NCI-H1417 treated with DMSO at 0.1 percent for 48 hours (cell line): ENCODE measurements at places on chromosomes 11 and 22.

DNA sequence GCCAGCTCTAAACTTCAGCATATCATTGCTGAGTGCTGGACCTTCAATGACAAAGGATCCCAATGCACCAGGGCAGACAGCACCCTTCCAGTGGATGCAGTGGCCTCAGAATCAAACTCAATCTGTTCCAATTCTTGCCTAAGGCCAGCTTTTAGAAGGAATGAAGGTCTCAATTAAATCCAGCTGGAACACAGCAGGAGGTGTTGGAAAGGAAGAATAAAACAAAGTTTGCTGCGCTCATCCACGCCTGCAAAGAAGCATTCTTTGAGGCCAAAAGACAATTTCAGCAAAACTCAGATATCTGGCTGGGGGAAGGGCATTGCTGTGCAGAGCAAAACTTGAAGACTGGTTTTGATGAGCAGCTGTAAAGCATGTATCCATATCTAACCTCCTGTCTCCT, 120.7 kb downstream of the CCDC81 start:
- no peak for DNase-seq

DNA sequence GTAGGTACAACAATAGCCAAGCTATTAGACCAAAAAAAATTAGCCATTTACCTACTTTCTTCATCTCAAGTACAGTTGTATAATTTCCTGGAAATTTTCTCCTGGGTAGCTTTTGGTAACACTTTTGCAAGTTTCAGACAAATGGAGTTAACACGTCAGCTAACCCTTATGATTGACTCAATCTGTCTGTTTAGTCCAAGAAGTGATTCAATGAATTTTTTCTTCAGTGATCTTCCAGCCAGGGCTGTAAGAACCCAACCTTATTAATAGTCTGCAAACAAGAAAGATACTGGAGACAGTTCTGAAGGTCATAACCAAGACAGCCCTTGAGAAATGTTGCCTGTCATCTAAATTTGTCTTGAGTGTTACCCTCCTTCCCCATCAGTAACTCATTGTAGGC, 30.1 kb upstream of the FIBIN start:
- no peak for DNase-seq

DNA sequence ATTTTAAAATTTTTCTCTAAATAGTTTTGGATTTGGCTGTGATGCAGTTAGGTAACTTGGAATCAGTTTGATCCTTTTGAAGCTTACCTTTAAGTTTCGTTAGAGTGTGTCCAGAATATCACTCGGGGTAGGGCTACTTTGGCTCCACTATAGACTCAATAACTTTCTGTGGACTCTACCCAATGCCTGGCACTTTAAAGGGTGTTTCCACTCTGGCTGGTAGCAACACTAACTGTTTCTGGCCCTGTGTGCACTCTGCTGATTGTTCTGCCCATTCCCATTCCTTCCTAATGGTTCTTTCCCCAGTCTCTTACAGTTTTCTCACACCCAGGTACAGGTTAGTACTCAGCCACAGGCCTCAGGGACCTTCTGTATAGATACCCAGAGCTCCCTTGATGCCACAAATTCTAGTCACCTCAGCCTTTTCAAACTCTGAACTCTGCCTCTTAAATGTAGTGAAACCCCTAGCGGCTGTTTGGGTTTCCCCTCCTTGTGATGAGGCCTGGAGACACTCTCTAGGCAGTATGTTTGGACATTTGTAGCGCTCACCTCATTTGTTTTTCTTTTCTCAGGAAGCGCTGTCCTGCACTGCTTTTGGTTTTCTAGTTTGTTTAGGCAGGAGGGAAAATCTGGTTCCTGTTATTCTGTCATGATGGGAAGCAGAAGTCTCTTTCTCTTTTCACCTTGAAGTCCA, 16.8 kb downstream of the CUL5 start:
- no peak for DNase-seq

- no peak for DNase-seq
Observed at GRCh38 chr22:44260216-44261035, 52.3 kb downstream of the SHISAL1 start.

- DNase-seq = no peak
Observed at GRCh38 chr11:99098258-99098657, 77.5 kb downstream of the CNTN5 start.

DNA sequence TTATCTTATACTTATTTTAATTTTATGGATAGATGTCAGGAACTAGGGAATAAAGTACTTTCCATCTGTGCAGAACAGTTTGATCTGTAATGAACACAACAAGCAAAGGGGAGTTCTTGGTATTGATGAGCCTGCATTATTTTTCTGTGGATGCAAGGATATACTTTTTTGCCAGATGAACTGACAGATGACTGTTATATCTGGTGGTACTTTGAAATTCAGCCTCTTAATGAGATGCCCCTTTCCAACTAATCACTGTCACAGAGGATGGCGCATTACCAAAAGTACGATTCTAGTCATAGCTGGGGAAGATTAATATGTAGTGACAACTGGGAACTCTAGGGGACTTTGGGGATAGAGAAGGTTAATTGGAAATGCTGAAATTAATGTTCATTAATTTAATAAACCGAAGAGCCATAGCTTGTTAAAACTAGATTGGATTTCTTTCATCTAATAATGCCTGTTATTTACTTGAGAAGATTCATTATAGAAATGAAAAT, 603.4 kb upstream of the CNTN5 start:
- DNase-seq = no peak

GRCh38 chr22:17997456-17997855, 26.9 kb downstream of the MICAL3 start:
- DNase-seq = no peak

GRCh38 chr11:46948378-46949131, 12.0 kb downstream of the CSTPP1 start:
- DNase-seq = no peak

GRCh38 chr11:48017105-48017830, 36.9 kb downstream of the PTPRJ start:
- DNase-seq = no peak

- DNase-seq = no peak
Observed at GRCh38 chr11:74005721-74006517, 3.0 kb downstream of the UCP3 start.

GRCh38 chr11:105689631-105690030, 79.8 kb downstream of the GRIA4 start:
- no peak for DNase-seq

DNA sequence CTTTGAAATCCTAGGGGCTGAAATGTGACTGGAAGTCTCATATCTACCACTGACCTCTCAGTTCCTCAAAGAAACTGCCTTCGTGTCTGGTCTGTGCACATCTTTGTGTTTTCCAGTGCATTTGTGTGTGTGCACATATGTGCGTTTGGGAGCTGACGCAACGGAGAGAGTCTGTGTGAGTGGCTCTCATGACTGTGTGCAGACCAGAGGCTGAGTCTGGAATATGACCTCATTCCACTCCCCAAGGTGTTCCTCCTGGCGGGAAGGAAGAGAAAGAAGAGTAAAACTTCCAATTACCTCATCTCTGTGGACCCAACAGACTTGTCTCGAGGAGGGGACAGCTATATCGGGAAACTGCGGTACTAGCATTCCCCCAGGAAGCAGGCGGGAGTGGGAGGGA, 16.5 kb downstream of the TUB start:
- DNase-seq = no peak

- DNase-seq = no peak
Observed at GRCh38 chr22:26887916-26888315, 230.5 kb downstream of the MIAT start.

DNA sequence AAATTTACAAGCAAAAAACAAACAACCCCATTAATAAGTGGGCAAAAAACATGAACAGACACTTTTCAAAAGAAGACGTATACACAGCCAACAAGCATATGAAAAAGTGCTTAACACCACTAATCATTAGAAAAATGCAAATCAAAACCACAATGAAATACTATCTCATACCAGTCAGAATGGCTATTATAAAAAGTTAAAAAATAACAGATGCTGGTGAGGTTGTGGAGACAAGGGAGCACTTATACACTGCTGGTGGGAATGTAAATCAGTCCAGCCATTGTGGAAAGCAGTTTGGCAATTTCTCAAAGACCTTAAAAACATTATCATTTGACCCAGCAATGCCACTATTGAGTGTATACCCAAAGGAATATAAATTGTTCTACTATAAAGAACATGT, 72.3 kb downstream of the BBOX1 start:
- DNase-seq = no peak

DNA sequence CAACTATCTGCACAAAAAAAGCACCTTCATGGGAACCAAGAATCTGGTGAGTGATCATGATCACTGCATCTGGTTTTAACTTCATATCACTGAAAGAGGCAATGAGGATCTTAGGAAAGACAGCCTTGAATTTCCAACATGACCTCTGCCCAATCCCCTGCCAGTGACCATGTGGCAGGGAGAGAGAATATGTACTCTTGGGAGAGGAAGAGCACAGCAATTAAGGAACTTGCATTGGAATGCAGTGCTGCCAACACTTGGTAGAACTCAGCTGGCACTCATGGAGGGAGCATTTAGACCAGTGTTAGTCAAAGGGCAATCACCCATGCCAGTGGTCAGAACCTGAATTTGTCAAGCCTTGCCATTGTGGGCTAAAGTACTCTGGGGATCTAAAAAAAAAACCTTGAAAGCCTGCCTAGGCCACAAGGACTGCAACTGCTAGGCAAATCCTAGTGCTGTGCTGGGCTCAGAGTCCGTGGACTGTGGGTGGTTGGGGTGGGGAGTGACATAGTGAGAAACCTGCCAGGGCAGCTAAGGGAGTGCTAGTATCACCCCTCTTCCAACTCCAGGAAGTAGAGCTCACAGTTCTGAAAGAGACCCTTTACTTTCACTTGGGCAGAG, 23.1 kb downstream of the JRKL start:
- no peak for DNase-seq

DNA sequence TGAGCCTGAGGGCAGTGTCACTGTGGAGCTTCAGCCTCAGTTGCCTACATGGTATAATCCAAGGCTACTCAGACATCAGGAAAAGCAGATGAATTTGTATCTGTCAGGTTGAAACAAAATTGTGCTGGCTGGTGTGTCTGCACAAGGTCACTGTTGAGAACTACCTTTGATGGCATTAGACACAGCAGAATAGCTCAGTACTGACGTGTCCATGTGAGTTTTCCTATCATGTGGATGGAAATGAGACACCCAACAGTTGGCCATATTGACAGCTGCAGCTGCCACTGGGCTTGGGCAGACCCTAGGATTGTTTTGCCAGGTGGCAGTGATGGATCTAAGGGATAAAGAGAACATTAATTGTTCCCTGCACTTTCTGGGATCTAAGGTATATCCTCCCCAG, 15.8 kb downstream of the CCDC134 start:
- DNase-seq = no peak

- DNase-seq = no peak
Observed at GRCh38 chr22:36285017-36285416, 32.1 kb downstream of the APOL1 start.

DNA sequence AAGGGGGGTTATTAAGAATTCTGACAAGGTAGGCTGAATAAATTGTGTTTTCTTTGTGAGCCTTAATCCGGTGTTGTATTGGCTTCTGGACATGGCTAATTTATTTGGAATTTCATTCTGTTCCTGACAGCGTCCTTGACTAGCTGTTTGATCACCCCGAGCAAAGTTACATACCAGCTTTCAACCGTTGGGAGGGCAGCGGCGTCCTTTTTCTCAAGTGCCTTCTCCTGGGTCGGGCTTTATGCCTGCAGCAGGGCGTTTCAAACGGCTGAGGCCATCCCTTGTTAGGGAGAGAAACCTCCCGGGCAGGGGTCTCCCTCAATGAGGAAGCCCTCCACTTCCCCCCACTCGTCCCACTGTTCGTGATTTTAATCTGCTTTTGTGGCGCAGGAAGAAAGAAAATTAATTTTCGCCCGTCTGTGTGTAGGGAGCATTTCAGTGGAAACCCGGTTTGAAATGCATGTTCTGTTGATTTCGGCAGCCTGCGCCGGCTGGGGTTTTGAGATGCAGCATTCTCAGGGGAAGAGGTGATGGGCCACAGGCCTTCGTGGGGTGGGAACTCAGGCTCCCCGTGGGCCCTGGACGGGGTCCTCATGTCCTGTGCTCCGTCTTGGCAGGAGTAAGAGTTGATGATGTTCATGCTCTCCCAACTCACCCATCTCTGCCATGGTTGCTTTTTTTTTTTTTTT, 2.9 kb upstream of the SMIM38 start:
- DNase-seq = no peak

DNA sequence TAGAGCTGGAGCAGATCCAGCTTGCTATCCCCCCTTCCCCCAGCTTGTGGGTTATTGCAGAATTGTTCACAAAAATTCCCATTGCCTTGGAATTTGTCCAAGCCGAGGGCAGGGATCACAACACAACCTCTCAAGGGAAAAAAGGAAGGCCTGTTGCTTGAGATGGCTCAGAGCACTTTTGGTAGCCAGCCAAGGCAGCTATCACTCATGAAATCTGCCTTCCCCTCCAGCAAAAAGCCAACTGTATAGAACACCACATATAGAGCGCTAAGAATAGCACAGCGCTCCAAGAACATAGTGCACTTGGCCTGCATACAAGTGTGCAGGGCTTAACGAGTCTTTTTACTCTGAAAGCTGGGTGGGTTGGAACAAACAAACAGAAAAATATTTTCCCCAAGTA, 46.2 kb downstream of the FAM83F start:
- no peak for DNase-seq

DNA sequence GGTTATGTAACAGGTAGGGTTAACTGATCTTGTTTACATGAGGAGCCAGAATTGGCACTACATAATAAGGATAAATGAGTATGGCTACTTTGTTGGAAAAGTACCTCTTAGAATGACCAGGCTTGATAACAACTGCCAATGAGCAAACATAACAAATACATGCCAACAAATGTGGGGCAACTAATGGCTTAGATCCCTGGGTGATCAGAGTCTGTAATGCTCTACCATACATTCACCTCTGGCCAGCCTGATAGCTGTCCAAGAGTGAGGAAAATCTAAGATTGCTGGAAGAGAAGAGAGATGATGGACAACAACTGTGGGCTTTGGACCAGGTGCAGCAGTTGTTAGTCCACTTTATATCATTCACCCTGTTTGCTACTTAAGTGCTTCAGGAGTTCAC, 1025.0 kb downstream of the NTM start:
- DNase-seq = no peak

DNA sequence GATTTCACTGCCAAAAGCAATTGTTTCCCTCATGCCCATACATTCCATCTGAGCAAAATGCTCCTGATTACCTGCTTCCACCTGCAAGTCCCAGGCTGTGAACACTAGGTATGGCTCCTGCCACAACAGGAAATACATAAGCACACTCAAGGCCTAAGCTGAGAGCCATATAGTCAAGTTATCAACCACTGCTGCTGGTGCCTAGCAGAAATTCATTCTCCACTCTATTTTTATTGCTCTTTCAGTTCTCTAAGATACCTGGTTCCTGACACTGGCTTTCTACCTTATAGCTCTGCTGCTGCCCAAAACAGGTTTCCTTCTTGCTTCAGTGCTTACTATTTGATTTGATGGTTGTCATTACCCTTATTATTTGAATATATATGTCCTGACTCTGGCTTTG, 31.6 kb downstream of the SLC36A4 start:
- DNase-seq = no peak

GRCh38 chr22:43142880-43143562, at the start of gene MCAT:
Gene MCAT (minus strand): TSS chr22:43143398. CDS start chr22:43143348, 50 bp downstream.
- no peak for DNase-seq
